ENCODE measurements at places on chromosomes 1 and 21.

GRCh38 chr1:185520188-185520920, 203.3 kb upstream of the IVNS1ABP start:
- H3K27me3 ChIP-seq, result no peaks in the 10 kb centered on the region
- H3K4me1 ChIP-seq, result no peaks in the 10 kb centered on the region
- no peaks in the 10 kb centered on the region for H3K36me3 ChIP-seq
- H3K27ac ChIP-seq, result no peak overlapping the region

GRCh38 chr1:6414443-6414844, 5.3 kb downstream of the HES2 start:
- H3K27me3 ChIP-seq, result peaks cover 56% of the 10 kb centered on the region
- no peaks in the 10 kb centered on the region for H3K36me3 ChIP-seq
- no peak overlapping the region for H3K27ac ChIP-seq
- peaks cover 10% of the 10 kb centered on the region for H3K4me1 ChIP-seq
- DNase-seq, result peak; percentile 62

- DNase-seq, result no peak
- no peaks in the 10 kb centered on the region for H3K4me1 ChIP-seq
- H3K36me3 ChIP-seq, result no peaks in the 10 kb centered on the region
- no peak overlapping the region for H3K4me3 ChIP-seq
- H3K27me3 ChIP-seq, result no peaks in the 10 kb centered on the region
- no peak overlapping the region for H3K27ac ChIP-seq
Measured at GRCh38 chr1:58874757-58875755, 91.2 kb upstream of the JUN start.

- H3K27me3 ChIP-seq, result no peaks in the 10 kb centered on the region
- DNase-seq, result no peak
- no peaks in the 10 kb centered on the region for H3K4me1 ChIP-seq
- H3K4me3 ChIP-seq, result no peak overlapping the region
Measured at GRCh38 chr1:59179673-59180072, 117.2 kb upstream of the FGGY start.

DNA sequence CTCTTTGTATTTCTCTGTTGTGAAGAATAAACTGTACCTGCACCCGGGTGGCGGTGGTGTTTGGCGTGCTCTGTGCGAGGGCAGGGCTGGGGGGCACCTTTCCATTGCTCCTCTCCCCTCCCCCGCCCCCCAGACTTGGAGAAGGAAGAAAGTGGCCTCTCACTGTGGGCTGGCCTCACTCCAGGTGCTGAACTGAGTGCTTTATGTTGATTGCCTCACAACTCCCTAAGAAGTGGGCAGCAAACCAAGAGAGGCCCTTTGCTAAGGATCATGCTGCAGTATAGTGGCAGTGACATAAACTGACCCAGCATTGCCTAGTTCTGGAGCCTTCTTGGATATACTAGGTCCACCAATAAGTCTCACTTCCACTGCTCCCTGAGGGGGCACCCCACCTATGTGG, 20.2 kb downstream of the A3GALT2 start:
- peaks cover 42% of the 10 kb centered on the region for H3K36me3 ChIP-seq
- peaks cover 30% of the 10 kb centered on the region for H3K4me1 ChIP-seq
- peak; percentile 50 for DNase-seq
- H3K4me3 ChIP-seq, result no peak overlapping the region

- H3K4me3 ChIP-seq, result no peak overlapping the region
- DNase-seq, result no peak
- no peaks in the 10 kb centered on the region for H3K27me3 ChIP-seq
- H3K27ac ChIP-seq, result no peak overlapping the region
- H3K4me1 ChIP-seq, result peaks cover 5% of the 10 kb centered on the region
- no peaks in the 10 kb centered on the region for H3K36me3 ChIP-seq
Measured at GRCh38 chr1:208177656-208178055, 66.5 kb downstream of the PLXNA2 start.

- H3K4me1 ChIP-seq, result no peaks in the 10 kb centered on the region
- H3K4me3 ChIP-seq, result no peak overlapping the region
- no peak for DNase-seq
- no peaks in the 10 kb centered on the region for H3K36me3 ChIP-seq
- H3K27ac ChIP-seq, result no peak overlapping the region
- H3K27me3 ChIP-seq, result no peaks in the 10 kb centered on the region
Measured at GRCh38 chr1:59705466-59706302, 109.1 kb upstream of the HOOK1 start.

DNA sequence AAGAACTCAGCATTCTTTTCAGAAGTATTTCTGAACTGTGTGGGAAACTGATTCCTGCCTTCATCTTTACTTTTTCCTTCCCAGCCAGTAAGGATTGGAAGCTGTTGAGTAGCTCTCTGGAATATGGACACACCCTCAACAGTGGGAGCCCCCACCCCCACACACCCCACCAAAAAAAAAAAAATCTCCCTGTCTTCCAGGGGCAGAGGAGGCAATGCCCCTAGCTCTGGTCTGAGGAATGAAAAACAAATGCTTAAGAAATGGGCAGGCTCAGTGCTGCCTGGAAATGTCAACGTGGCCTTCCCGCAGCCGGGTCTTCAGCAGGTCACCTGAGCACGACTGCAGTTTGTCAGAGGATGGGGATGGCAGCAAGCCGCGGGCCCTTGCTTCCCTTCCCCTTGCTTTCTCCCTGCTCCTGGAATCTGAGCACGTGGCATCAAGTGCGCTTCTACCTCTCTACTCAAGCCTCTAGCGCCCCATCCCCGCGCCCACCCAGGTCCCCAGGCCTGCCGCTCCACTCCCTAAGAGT, 479 bp downstream of the RGS16 start:
- peaks cover 12% of the 10 kb centered on the region for H3K4me1 ChIP-seq
- DNase-seq, result no peak
- no peak overlapping the region for H3K27ac ChIP-seq
- H3K4me3 ChIP-seq, result peak overlapping the region; percentile 9
- peaks cover 13% of the 10 kb centered on the region for H3K27me3 ChIP-seq

- H3K4me1 ChIP-seq, result peaks cover 15% of the 10 kb centered on the region
- no peaks in the 10 kb centered on the region for H3K27me3 ChIP-seq
- no peaks in the 10 kb centered on the region for H3K36me3 ChIP-seq
- no peak overlapping the region for H3K27ac ChIP-seq
- H3K4me3 ChIP-seq, result no peak overlapping the region
Measured at GRCh38 chr1:43068911-43069310, 103.2 kb downstream of the EBNA1BP2 start.

GRCh38 chr21:14099570-14099969, 111.2 kb downstream of the LIPI start:
- no peaks in the 10 kb centered on the region for H3K27me3 ChIP-seq
- peaks cover 3% of the 10 kb centered on the region for H3K36me3 ChIP-seq
- no peak for DNase-seq
- H3K27ac ChIP-seq, result no peak overlapping the region
- H3K4me3 ChIP-seq, result no peak overlapping the region
- H3K4me1 ChIP-seq, result no peaks in the 10 kb centered on the region

DNA sequence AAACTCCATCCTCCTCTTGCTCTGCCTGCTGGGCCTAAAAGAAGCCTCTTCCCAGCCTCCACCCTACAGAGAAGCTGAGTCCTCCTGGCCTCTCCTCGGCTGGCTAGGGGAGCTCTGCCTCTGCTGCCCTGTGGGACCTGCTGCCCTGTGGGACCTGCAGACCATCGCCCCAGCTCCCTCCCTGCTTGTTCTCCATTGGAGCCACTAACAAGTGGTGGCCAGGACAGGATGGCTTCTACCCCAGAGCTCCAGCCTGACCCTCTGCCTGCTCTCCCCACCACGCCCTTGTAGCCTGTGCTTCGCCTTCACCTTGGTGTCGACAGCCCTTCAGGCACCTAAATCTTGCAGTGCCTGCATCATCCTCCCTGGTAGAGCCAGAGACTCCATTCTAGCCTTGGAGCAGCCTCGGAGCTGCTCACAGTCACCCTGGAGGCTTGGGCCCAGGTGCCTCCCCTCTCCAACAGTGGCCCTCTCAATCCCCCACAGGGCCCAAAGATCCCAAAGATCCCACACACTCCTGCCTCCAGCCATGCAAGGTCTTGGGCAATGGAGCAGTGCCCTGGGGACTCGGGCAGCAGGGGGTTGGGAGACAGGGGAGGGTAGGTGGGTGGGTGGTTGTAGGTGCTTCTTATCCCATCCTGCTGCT, 3.0 kb downstream of the EPS8L3 start:
- DNase-seq, result no peak
- H3K4me3 ChIP-seq, result no peak overlapping the region
- no peaks in the 10 kb centered on the region for H3K27me3 ChIP-seq
- H3K36me3 ChIP-seq, result no peaks in the 10 kb centered on the region
- peaks cover 5% of the 10 kb centered on the region for H3K4me1 ChIP-seq

- peaks cover 6% of the 10 kb centered on the region for H3K4me1 ChIP-seq
- no peak overlapping the region for H3K4me3 ChIP-seq
- H3K36me3 ChIP-seq, result peaks cover 41% of the 10 kb centered on the region
- peak overlapping the region; percentile 29 for H3K27ac ChIP-seq
Measured at GRCh38 chr1:247296599-247297180, 35.0 kb downstream of the ZNF496 start.

GRCh38 chr1:187527346-187527745, 698.6 kb downstream of the PLA2G4A start:
- no peaks in the 10 kb centered on the region for H3K36me3 ChIP-seq
- no peaks in the 10 kb centered on the region for H3K4me1 ChIP-seq

DNA sequence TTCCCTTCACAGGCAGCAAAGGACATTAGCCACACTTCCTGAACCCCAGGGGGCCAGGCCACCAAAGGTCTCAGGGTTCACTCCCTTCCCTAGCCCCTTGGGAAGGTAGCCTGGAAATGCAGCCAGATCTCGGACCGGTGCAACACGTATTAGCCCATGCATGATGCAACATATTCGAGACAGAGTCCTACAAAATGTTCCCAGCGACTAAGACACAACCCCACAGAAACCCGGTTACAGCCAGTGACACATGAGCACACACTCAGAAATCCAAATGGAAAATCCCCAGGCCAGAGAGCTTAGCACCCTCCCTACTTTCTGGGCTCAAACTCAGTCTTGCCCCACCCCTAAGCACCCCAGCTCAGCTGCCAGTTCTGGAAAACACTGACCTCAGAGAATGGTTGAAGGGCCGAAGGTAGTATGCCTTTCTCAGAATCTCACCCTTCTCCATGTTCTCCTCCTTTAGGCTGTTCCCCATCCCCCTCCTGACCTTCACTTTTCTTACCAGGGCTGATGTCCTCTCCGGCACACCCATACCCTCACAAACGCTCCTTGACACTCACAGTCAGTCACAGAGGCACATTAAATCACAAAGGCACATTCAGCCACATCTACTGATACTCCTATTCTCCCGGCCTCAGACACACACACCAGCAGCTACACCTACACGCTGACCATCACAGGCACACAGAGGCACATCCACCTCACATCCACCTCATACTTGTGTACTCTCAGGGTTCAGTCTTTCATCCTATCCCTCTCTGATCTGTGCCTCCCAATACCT, at the start of gene TSPAN1:
Gene TSPAN1, plus strand, starts transcription at position 640 of the 784 bp plus-strand sequence. CDS start 6,021 bp downstream, outside the sequence.
- no peak for DNase-seq
- no peaks in the 10 kb centered on the region for H3K36me3 ChIP-seq

DNA sequence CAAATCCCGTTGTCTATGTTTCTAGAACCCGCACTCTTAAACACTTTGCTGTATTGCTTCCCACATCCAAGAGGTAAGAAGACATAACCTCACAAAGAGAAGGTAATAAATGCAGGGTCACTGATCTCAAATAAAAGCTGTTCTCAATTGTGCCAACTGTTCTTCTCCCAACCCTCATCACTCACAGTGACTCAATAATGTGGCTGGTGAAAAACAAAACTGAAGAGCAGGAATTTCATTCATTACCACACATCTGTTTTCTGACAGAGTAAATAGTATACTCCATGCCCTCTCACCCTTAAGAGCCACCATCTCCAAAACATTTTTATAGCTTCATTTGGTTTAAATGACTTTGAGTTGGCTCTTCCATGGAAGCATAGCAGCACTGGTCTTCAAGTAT, 6.2 kb upstream of the ERICH3 start:
- no peaks in the 10 kb centered on the region for H3K36me3 ChIP-seq
- H3K27ac ChIP-seq, result no peak overlapping the region
- no peak for DNase-seq
- no peak overlapping the region for H3K4me3 ChIP-seq

- no peaks in the 10 kb centered on the region for H3K36me3 ChIP-seq
- no peaks in the 10 kb centered on the region for H3K27me3 ChIP-seq
- no peak overlapping the region for H3K27ac ChIP-seq
- no peak overlapping the region for H3K4me3 ChIP-seq
Measured at GRCh38 chr1:162292422-162292849, 84.2 kb downstream of the SPATA46 start.

GRCh38 chr1:194624833-194625232, 1438.4 kb upstream of the B3GALT2 start:
- H3K27ac ChIP-seq, result no peak overlapping the region
- H3K27me3 ChIP-seq, result no peaks in the 10 kb centered on the region
- no peak for DNase-seq
- H3K4me1 ChIP-seq, result no peaks in the 10 kb centered on the region
- no peaks in the 10 kb centered on the region for H3K36me3 ChIP-seq

GRCh38 chr1:205330150-205330549, 8.6 kb upstream of the NUAK2 start:
- no peak for DNase-seq
- no peaks in the 10 kb centered on the region for H3K36me3 ChIP-seq
- no peak overlapping the region for H3K4me3 ChIP-seq
- H3K4me1 ChIP-seq, result no peaks in the 10 kb centered on the region

DNA sequence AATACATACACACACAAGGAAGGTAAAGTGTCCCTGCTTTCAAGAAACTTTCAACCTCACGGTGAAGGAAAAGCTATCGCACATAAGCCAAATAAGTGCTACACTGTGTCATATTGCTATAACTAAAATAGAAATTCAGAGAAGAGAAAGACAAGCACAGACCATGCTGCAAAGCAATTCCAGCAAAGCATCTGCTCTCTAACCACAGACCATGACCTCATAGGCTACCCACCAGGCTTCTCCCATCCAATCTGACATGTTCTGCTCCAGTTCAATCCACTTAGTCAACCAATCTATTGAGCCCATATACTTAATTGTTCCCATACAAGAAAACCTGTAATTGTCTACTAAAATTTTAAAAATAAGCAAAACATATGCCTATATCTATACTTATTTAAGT, 211.3 kb downstream of the BARHL2 start:
- H3K27ac ChIP-seq, result no peak overlapping the region
- no peaks in the 10 kb centered on the region for H3K36me3 ChIP-seq
- H3K27me3 ChIP-seq, result no peaks in the 10 kb centered on the region
- DNase-seq, result no peak

- H3K27me3 ChIP-seq, result no peaks in the 10 kb centered on the region
- no peaks in the 10 kb centered on the region for H3K4me1 ChIP-seq
- DNase-seq, result no peak
- no peak overlapping the region for H3K4me3 ChIP-seq
- H3K27ac ChIP-seq, result no peak overlapping the region
- no peaks in the 10 kb centered on the region for H3K36me3 ChIP-seq
Measured at GRCh38 chr1:54972436-54972835, 8.0 kb upstream of the TMEM61 start.

Measured in common myeloid progenitor, CD34-positive (primary cell).